Stimulated activated CD4-positive, alpha-beta T cell treated with anti-CD3 and anti-CD28 coated beads, Interleukin-4, amount 100 ng/mL, for 1 hour (primary cell): ENCODE measurements at places on chromosomes 4 and X.

DNA sequence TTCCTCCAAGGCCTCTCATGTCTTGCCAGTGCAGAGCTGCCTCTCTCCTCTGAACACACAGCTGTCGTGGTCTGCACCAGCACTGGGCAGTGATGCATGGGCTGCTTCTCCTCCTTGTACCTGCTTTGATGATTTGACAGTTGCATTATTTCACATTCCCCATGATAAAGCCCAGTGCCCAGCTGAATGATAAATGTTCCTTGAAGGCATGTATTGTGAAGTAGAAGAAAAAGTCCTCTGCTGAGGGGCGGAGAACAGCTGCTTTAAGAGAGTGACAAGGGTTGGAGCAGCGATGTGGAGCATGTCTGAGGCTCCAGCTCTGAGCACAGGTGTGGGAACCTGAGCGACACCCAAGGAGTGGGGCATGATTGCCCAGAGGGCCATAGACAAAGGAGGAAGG, 21.1 kb upstream of the TRIM2 start:
- no peak for DNase-seq

DNA sequence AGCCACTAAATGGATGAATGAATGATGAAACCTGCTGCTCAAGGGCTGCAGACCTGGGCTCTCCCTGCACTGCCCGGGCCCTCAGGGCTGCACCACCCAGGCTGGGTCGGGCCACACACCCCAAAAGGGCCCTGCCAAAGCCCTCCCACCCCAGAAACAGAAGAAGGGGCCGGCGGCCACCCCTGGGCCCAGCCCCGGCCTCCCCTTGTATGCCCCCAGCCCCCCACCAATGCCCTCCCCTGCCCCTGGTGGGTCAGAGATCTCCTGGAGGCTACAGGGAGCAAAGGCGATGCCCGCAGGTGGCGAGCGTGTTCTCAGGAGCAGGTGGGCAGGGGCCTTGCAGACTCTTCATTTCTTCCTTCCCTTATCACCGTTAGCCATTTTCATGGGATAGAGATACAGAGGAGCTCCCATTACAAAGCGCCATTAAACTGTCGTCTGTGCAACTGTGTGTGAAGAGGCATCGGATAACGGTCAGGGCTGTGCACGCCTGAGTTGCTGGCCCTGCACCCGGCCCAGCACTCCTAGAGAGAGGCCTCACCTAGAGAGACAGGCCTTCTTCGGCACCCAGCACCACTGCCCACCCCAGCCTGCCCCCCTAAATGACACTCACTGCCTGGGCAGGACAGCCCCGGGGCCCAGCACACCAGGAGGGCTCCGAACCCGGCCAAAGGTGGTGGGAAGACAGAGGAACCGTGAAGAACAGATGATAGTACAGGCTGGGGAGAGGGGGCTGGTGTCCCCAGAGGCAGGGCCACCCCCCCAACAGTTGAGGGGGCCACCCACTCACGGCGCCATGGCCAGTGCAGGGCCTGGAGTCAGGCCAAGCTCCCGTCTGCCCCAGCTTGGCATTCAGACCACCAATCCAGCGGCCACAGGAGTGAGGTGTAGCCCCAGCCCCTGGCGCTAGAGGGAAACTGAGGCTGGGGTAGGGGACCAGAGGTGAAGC, 133.7 kb downstream of the FAM53A start:
- no peak for DNase-seq

- no peak for DNase-seq
These were observed 479 bp downstream of the BRCC3 start for GRCh38 chrX:155071694-155072280.

- DNase-seq: no peak
These were observed 54.8 kb downstream of the CCDC149 start for GRCh38 chr4:24858026-24858425.

DNA sequence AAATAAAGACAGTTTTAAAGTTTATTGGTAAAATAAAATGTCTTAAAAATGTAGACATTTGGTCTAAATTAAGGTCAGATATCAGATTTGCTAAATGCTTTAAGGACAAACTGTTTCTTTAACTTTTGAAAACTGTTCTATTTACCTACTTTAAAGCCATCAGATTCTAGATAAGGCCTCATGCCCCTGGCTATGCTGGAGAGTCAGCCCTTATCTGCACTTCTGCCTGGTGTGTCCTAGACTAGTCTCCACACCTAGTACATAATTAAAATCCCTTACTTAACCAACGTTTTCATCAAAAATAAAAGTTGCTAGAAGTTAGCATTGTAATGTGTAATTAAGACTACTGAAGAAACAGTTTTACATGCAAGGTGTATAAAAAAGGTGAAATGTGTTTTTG, 25.6 kb downstream of the HSD17B11 start:
- DNase-seq: no peak

DNA sequence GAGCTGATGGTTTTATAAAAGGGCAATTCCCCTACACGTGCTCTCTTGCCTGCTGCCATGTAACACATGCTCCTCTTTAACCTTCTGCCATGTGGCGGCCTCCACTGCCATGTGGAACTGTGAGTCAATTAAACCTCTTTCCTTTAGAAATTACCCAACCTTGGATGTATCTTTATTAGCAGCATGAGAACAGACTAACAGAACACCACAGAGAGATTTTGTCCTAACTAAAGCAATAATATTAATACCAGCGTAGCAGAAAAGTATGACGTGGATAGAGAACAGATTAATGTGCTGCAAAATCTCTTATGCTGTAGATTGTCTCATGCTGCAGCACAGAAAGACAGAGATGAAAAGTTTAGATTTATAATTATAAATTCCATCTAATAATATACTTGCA, 23.1 kb downstream of the AIMP1 start:
- no peak for DNase-seq

GRCh38 chrX:132015875-132016274, 7.2 kb upstream of the STK26 start:
- DNase-seq: no peak

GRCh38 chr4:142535009-142535408, 311.1 kb downstream of the INPP4B start:
- no peak for DNase-seq

- no peak for DNase-seq
These were observed 641.6 kb downstream of the ADGRL3 start for GRCh38 chr4:61841714-61842113.

DNA sequence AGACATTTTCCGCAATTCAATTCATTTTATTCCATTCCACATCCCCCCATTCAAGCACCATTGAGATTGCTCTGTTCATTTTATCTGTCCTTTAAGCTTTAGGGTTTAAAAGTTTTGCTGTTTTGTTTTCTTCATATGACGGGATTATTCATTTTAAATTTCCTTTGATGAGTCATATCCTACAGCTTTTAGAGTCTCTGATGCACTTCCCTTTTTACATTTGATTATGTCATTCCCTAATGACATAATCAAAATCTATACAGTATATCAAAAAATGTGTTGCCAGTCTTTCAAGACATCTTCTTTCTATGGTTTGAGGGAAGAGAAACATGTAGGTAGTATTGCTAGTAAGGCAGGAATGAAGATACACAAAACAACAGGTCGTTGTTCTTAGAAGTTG, 456.3 kb downstream of the PDGFC start:
- DNase-seq: no peak

DNA sequence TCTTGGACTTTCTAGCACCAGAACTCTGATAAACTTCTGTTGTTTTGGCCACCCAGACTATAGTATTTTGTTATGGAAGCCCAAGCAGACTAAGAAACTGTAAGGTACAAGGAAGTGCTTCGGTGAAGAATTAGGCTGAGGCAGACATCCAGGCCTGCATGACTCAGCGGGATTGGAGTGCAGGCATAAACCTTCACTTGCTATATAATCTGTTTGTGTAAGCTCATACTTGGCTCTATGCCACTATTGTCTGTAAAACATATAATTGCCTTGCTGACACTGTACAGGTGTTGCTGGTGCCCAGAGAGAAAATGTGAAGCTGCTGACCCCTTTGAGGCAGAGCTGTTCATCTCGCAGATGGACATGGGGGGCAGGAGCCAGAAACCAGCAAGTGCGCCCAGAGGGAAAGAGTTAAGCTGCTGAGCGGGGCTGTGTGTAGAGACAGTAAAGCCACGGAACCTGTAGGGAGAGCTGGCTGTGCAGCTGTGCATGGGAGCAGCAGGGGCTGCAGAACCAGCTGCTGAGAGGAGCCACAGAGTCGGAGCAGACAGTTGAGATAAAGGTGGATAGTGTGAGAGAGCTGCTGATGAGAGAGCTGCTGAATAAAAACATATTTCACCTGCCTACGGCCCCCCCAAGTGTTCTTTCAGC, 96.2 kb downstream of the RBM46 start:
- DNase-seq: no peak

- no peak for DNase-seq
These were observed 57.3 kb upstream of the WDR19 start for GRCh38 chr4:39124885-39125599.

GRCh38 chr4:1524761-1525160, 118.5 kb upstream of the NKX1-1 start:
- DNase-seq: no peak

GRCh38 chr4:7530082-7530481, 95.4 kb upstream of the PSAPL1 start:
- no peak for DNase-seq

DNA sequence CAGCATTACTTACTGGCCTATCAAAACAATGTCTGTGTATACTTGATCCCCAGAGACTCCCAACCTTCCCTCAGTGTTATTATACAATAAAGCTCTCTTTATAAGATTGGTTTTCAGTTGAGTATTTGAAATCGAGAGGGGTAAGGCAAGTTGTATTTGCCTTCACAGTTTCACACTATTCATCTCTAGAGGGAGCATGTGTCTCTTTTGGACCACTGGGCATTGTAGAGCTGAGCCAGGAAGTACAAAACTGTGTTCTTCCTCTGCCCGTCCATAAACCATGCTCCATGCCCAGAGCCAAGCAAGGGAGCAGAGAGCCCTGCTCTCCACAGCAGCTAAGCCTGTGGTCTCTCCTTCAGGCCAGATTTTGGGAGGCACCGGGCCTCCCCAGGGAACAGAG, 61.5 kb upstream of the HHIP start:
- DNase-seq: no peak

DNA sequence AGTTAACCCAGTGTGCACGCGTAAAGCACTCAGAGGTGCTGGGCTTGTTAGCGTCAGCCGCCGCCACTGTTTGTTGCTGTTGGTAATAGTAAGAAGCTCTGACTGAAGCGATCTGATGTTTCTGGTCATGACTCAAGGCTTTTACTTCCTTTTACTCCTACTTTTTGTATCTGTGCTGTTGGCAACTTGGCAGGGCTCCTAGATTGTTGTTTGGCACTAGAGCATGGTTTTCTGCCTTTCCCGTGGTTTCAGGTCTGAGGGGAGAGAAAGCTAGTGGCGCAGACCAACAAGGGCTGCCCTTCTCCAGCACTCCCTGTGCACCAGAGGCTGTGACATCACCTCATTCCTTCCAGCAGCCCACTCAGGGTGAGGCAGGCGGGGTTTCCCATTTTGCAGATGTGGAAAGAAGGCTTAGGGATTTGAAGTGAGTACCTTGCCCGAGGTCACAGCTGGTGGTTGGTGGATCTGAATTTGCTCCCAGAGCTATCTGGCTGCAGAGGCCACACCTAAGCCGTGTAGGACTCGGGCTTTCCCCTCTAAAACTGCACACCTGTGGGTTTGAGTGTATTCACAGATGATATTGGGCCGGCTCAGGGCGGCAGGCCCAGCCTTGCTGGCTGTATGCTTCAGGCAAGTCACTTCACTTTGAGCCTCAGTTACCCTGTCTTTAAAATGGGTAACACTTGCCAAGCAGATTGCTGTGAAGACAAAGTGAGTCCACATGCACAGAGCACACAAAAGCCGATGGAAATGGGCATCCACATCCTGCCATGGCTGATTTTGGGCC, 51.2 kb upstream of the TADA2B start:
- DNase-seq: no peak

GRCh38 chrX:115912372-115912897, 258.1 kb upstream of the AGTR2 start:
- DNase-seq: no peak

- no peak for DNase-seq
These were observed 5.0 kb downstream of the FUNDC2 start for GRCh38 chrX:155031657-155032056.

- no peak for DNase-seq
These were observed 168.6 kb downstream of the MGST2 start for GRCh38 chr4:139834226-139834662.

DNA sequence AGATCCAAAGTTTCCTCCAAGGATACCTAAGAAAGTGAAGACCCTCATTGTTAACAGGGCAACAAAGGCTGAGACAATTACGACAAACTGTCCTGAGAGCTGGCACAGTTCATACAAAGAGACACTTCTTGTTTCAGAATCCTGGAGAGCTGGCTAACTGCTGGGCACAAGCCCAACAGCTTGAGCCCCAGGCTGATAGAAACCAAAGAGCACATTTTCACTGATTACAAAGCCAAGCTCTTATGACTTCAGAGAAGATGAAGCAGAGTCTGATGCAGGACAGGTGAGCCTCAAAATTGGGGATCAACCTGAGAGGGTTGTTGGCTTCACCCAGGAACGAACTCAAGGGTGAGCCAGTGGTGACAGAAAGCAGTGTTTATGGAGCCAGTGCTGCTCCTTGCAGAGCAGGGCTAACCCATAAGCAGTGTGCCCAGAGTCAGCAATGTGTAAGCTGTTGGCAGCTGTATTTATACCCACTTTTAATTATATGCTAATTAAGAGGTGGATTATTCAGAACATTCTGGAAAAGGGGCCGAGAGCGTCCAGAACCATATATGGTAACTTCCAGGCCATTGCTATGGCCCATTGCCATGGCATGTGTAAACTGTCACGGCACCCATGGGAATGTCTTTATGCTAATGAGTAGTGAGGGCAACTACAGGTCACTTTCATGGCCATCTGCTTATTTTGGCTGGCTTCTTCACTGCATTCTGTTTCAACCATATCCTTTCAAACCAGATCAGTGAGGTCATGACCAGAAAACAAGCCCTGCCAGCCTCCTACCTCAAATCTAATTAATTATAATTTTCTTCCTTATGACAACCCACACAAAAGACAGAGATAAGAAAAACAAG, 183.7 kb downstream of the EVC2 start:
- DNase-seq: no peak

GRCh38 chrX:71650333-71650969, 16.9 kb upstream of the LOC101059915 start:
- DNase-seq: no peak

GRCh38 chr4:139857021-139857420, 191.4 kb downstream of the MGST2 start:
- no peak for DNase-seq
